ENCODE measurements at places on chromosomes 1 and 21.

GRCh38 chr1:213249395-213249794 is 198.4 kb downstream of the RPS6KC1 start:
- DNase-seq: no peak

DNA sequence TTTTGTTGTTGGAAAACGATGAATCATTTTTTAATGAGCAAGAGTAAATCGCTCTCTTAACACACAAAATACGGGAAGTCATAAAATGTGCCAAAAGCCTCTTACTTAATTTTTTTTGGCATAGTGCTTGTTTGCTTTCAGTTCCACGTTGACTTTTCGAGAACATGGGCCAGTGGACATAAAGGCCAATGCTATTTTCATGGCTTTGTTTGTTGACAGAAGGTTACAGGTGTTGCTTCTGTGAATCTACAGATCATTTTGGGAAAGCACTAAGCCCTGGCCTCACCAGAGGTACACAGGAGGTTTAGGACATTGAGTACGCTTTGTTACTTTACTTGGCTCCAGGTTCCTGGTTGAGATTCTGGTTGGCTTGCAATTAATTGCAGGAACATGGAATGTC is 199.4 kb upstream of the HMCN1 start:
- no peak for DNase-seq

- DNase-seq: no peak
Observed at GRCh38 chr1:39021426-39021825, 4.7 kb upstream of the NDUFS5 start.

- DNase-seq: no peak
Observed at GRCh38 chr1:117661027-117661426, 55.2 kb downstream of the TENT5C start.

GRCh38 chr1:58717979-58718378 is 18.1 kb upstream of the MYSM1 start:
- DNase-seq: no peak
